ENCODE measurements at places on chromosomes 4 and X. TPM values are rescaled to one million over a fixed set of nuclear protein-coding genes. Genes with fewer than 3 reads are reported as not detected.

DNA sequence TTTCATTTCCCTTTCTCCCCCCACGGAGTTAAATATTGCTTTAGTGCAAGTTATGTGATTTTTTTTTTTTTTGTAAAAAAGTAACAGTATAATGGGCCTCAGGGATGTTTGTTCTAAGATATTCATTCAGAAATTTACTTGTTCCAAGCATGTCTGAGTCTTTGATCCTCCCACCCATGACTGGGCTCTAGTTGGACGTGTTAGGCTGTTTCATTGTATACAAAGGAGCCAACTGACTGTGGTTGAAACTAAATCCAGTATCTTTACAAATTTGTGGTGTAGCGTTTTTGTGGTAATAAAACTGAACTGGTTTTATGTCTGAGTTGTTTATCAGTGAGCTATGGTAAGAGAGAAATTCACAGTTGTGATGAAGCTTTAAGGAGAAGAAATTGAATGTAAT, 74.1 kb downstream of the DOCK11 start:
- no peaks in the 10 kb centered on the region for H3K36me3 ChIP-seq
- H3K27me3 ChIP-seq, result no peaks in the 10 kb centered on the region
- no peak overlapping the region for H3K27ac ChIP-seq
- no peaks in the 10 kb centered on the region for H3K4me1 ChIP-seq
- DNase-seq, result no peak
- H3K4me3 ChIP-seq, result no peak overlapping the region

Gene BEX3
- 18.3 TPM for total RNA-seq

GRCh38 chrX:70755850-70756249, 152.7 kb downstream of the TEX11 start:
- no peaks in the 10 kb centered on the region for H3K27me3 ChIP-seq
- H3K4me1 ChIP-seq, result no peaks in the 10 kb centered on the region
- DNase-seq, result peak; percentile 43

- no peaks in the 10 kb centered on the region for H3K27me3 ChIP-seq
- no peaks in the 10 kb centered on the region for H3K4me1 ChIP-seq
- no peaks in the 10 kb centered on the region for H3K36me3 ChIP-seq
- H3K27ac ChIP-seq, result no peak overlapping the region
Observed at GRCh38 chr4:169189372-169189771, 81.4 kb downstream of the SH3RF1 start.

GRCh38 chrX:132046533-132046932, 23.4 kb downstream of the STK26 start:
- DNase-seq, result no peak
- no peaks in the 10 kb centered on the region for H3K27me3 ChIP-seq
- no peaks in the 10 kb centered on the region for H3K36me3 ChIP-seq
- peaks cover 2% of the 10 kb centered on the region for H3K4me1 ChIP-seq
- no peak overlapping the region for H3K27ac ChIP-seq
- no peak overlapping the region for H3K4me3 ChIP-seq

DNA sequence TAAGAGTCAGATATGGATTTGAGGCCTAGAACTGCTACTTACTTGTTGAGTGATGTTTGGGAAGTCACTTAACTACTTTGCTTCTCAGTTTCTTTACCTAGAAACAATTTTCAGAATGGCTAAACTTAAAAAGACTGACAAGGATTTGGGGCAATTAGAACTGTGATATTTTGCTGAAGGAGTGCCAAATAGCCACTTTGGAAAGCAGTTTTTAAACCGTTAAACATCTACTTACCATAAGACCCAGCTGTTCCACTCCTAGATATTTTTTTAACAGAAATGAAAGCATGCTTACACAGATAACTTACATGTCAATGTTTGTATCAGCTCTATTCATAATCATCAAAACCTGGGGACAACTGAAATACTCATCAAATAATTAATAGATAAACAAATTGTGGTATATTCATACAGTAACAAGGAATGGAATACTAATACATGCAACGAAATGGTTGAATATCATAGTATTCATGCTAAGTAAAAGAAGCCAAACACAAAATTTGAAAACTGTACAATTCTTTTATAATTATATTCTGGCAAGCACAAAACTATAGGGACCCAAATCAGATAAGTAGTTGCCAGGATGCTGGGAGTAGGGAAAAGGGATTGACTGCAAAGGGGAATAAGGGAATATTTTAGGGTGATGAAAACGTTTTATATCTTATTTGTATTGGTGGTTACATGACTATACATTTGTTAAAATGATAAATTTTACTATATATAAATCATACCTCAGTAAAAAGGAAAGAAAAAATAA, 24.0 kb downstream of the RPA4 start:
- no peak overlapping the region for H3K27ac ChIP-seq
- no peaks in the 10 kb centered on the region for H3K36me3 ChIP-seq
- H3K4me1 ChIP-seq, result no peaks in the 10 kb centered on the region
- H3K27me3 ChIP-seq, result no peaks in the 10 kb centered on the region
- no peak for DNase-seq
- H3K4me3 ChIP-seq, result no peak overlapping the region

DNA sequence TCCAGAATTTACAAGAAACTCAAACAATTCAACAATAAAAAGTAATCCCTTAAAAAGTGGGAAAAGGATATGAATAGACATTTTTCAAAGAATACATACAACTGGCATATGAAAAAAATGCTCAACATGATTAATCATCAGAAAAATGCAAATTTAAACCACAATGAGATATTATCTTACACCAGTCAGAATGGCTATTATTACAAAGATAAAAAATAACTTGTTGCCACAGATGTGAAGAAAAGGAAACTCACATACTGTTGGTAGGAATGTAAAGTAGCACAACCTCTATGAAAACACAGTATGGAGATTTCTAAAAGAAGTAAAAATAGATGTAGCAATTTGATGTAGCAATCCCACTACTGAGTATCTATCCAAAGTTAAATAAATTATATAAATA, 65.1 kb upstream of the DIAPH2 start:
- no peak overlapping the region for H3K4me3 ChIP-seq
- H3K27me3 ChIP-seq, result no peaks in the 10 kb centered on the region
- no peaks in the 10 kb centered on the region for H3K4me1 ChIP-seq
- DNase-seq, result no peak
- no peak overlapping the region for H3K27ac ChIP-seq

DNA sequence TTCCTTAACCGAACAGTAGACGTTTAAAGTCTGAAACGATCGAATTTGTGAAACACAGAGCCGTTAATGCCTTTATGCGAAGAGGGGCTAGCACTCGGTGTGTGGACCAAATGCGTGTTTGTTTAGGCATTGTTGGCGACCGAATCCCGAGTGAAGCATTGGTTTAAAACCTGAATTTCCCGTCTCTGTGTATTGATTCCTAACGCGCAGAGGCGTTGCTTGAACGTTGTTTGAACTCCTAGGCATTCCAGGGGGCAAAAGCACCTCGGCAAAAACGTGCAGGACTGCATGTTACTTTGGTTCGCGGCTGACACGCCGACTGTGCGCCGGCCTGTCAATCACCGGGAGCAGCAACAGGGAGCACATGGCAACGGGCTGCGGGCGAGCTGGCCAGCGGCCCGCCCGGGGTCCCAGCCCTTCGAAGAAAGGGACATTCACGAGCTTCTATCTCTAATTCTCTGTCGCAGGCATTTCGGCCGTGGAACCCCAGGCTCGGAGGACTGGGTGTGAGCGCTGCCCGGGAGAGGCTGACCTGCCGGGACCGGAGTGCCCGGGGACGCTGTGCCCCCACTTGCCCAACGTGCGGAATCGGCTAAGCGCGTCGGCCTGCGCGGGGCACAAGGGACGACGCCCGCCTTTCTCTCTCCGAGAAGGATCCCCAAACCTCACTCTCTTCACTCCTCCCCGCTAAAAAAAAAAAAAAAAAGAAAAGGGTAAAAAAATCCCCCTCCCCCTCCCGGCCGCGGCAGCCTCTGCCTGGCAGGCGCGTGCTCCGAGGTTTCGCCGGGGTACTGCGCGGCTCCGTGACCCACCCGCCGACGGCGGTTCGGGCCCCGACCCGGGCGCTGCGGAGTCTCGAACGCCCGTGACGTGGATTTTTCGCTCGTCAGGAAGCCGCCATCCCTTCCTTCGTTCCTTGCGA, 810 bp downstream of the SPRY1 start:
- peak; percentile 55 for DNase-seq
- H3K27me3 ChIP-seq, result no peaks in the 10 kb centered on the region
- no peaks in the 10 kb centered on the region for H3K36me3 ChIP-seq
- peak overlapping the region; percentile 46 for H3K27ac ChIP-seq

Gene TTC29
- total RNA-seq, result not detected
